ENCODE measurements at places on chromosomes 5 and 9.

DNA sequence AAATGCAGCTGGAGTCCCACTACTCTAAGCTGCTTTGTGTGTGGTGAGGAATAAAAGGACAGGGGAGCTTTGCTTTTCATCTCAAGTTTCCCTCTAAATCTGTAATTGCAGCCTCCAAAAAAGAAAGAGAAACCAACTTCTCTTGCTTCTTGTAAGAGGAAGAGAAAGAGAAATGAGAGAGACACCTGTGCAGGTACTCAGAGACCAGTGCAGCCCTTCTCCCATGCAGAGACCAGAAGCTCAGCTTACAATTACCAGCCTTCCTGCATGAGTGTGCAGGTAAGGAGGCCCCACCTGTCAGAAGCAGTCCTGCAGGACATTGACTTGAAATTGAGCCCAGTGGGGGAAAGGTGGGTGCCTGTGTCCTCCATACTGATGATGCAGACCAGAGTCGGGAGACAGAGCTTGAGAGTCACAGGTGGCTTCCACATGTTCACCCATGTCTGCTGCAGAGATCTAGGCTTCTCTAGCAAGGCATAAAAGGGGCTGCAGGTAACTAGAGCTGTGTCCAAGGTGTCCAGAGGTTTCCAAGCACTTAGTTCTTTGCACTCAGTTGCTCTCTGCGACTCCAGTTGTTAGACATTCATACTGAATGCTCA, 15.3 kb upstream of the MED10 start:
- no peak for DNase-seq

GRCh38 chr9:129272348-129273025, 94.4 kb upstream of the IER5L start:
- no peak for DNase-seq

DNA sequence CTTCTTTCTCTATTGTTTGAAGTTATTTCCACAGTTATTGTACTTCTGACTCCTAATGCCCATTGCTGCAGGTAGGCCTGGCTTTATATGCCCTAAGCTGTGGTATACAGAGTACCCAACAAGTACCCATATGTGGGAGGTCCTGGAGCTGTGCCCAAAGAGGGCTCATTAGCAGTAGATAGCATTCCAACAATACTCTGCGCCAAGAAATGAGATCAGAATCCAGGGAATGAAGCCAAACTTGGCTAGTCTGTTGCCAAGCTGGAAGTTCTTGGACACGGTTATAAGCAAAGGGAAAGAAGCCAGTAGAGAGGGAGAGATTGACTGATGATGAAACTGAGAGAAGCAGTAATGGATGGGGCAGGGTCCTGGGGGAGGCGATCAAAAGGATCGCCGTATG, 29.7 kb upstream of the FAM169A start:
- DNase-seq, result no peak

GRCh38 chr5:102536323-102536928, 37.6 kb upstream of the SLCO6A1 start:
- DNase-seq, result no peak

GRCh38 chr9:98886691-98887229, 56.9 kb upstream of the COL15A1 start:
- no peak for DNase-seq

GRCh38 chr9:6150483-6150882, 65.1 kb upstream of the IL33 start:
- no peak for DNase-seq

DNA sequence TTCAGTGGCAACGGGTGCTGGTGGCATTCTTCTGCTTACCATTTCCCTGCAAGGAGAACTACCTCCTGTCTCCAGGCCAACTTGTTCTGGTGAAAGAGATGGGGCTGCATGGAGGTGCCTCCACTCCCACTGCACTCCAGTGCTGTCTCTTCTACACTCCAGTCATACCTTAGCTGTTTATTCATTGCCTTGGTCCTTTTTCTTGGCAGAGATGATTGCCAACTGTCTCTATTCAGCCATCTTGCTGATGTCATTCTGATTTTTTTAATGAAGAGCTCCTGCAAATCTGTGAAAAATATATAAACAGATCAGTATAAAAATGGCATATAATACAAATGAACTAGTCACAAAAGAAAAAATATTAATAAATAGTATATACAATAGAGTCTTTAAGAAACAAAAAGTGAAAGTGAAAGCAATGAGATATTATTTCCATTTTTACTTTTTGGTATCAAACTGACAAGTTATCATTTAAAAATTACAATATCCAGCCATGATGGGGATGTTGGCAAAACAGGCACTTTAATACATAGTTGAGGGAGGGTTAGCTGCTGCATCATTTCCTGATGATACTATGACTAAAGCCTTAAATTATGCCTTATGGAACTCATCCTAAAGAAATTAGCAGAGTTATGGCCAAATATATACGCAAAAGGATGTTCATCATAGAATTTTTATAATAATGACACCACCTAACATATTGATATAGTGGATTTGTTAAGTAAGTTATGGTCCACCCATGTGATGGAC, 109.4 kb downstream of the CARTPT start:
- DNase-seq, result no peak

DNA sequence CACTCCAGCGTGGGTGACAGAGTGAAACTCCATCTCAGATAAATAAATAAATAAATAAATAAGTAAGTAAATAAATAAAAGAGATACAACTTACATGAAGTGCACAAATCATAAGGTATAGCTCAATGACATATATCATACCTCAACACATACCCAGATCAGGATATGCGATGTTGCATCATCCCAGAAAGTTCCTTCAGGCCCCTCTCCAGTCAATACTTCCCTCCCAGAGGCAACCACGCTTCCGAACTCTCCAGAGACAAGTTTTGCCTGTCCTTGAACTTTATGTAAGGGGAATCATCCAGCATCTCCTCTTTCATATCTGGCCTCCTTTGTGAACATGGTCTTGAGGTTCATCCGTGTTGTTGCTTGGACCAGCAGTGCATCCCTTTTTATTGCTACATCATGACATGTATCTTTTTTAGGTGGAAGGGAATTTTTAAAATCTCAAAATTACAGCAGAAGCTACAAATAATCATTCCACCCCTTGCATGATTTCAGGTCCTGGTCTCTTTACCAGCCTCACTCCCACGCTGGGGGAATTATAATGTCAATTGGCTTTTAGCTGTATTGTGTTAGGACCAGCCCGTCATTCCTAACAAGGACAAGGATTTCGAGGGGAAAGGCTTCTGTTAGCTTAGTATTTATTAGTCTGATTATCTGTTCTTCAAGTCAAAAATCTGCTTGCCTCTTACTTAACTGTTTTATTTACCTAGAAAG, 32.9 kb upstream of the AOPEP start:
- no peak for DNase-seq

DNA sequence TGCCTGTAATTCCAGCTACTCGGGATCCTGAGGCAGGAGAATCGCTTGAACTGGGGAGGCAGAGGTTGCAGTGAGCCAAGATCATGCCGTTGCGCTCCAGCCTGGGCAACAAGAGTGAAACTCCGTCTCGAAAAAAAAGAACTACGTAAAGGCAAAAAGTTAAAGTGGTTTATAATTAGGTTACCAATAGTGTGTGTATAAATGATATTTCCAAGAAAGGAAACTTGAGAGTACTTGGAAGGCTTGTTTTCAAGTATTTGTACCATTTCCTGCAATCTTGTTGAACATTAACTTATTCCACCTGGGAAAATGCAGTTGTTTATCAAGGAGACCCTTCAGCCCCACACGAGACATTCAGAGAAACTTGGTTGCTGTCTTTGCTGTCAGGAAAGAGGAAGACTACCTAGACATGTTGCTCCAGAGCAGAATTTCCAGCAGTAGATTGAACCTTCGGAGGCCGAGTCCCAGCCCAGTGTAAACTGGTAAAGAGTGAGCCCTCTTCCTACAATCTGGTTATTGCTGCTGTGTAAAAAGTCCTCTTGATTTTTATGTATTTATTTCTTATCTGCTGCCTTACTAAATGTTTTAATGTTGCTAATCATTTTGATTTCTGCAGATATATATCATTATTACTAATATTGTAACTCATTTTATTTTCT, 30.1 kb downstream of the STXBP1 start:
- no peak for DNase-seq

- no peak for DNase-seq
Observed at GRCh38 chr9:132030626-132031325, 48.9 kb downstream of the MED27 start.

GRCh38 chr5:23522553-23522952, 15.1 kb downstream of the PRDM9 start:
- DNase-seq, result no peak

GRCh38 chr5:95081500-95081960, 203.4 kb downstream of the MCTP1 start:
- no peak for DNase-seq

DNA sequence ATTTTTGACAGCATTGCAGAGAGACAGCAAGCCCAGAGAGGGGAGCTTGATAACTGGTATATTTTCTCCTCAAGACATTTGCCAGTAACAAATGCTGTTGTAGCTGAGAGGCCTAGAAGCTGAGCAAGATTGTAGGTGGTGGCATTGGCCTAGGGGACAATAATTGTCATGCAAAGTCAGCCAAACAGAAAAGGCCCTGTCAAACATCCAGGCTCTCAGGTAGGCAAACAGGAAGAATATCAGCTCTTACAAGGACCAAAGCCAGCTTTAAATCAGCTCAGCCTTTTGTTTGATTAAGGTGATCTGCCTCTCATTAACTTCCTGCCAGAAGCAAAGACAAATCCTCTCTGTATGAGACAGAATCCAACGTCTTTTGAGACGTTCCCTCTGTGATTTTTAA, 29.7 kb upstream of the BARX1 start:
- no peak for DNase-seq

GRCh38 chr9:99555792-99556191, 265.9 kb upstream of the NR4A3 start:
- no peak for DNase-seq

GRCh38 chr5:151264113-151264512, 11.1 kb downstream of the GM2A start:
- no peak for DNase-seq

GRCh38 chr9:37468620-37469019, 3.4 kb upstream of the ZBTB5 start:
- no peak for DNase-seq

DNA sequence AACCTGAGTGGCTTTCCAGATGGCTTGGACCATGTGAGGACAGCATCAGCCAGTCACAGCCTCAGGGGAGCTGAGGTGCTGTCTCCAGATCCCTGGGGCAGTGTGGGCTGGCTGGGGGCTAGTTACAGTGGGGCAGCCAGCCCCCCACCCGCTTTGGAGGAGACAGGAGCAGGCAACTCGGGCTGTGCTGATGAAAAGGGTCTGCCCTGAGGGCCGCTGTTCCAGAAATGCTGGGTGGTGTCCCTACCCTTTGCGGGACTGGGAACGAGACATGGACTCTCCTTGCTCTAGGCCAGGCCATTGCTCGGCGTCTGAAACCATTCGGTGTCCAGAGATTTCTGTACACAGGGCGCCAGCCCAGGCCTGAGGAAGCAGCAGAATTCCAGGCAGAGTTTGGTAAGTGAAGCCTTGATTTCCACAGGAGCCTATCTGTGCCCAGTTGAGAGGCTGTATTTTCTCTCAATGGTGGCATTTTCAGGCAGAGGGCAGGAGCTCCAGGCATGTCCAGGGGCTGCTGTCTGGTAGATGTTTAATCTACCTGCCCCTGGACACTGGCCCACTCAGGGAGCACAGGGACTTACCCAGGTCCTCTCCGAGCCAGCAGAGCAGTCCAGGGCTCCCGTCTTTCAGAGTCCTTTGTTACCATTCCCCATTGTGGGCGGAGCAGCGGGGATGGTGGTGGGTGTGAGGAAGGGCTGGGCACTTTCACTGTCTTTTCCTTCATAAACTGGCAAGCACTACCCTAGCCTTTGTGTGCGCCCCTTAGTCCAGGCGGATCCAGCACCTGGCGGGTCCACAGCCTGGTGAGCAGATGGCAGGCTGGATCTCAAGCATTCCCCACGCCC, 7.2 kb downstream of the GRHPR start:
- DNase-seq, result no peak

GRCh38 chr5:139190125-139190524, 8.0 kb downstream of the SIL1 start:
- DNase-seq, result no peak

- DNase-seq, result no peak
Observed at GRCh38 chr9:91231619-91232018, 130.1 kb downstream of the AUH start.

- DNase-seq, result no peak
Observed at GRCh38 chr9:16640649-16641048, 229.8 kb downstream of the BNC2 start.

- DNase-seq, result no peak
Observed at GRCh38 chr5:111135946-111136345, 43.8 kb downstream of the WDR36 start.

GRCh38 chr5:173973616-173973969, 15.4 kb upstream of the C5orf47 start:
- no peak for DNase-seq

Data from substantia nigra (tissue), 51 donors.